HFF-Myc (cell line): ENCODE measurements at places on chromosomes 4 and X.

DNA sequence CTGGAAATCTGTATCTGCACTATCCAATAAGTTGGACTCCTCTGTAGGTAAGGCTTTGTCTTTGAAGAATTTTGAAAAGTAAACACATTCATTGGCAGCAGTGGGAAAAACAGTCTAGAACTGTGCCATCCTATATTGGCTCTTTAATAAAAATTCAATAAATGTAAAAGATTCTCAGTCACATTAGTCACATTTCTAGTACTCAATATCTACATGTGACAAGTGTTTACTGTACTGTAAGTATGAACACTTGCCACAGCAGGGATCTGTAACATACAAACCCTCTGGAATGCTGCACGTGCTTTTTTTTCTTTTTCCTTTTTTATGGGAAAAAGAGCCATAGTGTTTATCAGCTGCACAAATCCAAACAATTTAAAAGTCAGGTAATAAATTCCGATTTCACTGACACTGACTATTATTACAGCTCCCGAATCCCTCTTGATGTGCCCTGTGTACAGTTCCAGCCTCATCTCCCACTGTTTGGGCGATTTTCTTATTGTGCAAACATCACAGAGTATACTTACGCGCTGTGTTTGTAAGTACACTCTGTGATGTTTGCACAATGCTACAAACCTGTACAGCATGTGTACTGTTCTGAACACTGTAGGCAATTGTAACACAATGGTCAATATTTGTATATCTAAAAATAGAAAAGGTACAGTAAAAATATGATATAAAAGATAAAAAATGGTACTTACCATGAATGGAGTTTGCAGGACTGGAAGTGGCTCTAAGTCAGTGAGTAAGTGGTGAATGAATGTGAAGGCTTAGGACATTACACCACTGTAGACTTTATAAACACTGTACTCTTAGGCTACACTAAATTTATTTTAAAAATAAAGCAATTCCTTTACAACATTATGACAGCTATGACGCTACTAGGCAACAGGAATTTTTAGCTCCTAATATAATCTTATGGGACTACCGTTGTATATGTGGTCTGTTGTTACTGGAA, 8.7 kb downstream of the PYURF start:
- no peak for DNase-seq

DNA sequence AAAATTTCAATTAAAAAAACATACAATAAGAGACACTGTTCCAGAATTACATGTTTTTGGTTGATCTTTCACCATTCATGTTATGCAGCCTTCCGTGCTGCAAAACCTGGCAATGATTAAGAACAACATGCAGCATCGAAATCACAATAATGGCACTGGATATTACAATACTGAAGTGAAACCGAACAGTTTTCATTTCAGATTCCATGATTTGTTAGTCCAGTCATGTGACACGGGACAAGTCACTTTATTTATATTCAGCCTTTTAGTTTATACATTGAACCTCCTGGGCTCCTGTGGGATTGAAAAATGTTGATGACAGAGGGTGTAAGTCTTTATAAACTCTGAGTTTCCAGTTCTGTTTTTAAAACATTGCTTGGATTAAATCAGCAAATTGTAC, 142.5 kb upstream of the TTC29 start:
- no peak for DNase-seq

DNA sequence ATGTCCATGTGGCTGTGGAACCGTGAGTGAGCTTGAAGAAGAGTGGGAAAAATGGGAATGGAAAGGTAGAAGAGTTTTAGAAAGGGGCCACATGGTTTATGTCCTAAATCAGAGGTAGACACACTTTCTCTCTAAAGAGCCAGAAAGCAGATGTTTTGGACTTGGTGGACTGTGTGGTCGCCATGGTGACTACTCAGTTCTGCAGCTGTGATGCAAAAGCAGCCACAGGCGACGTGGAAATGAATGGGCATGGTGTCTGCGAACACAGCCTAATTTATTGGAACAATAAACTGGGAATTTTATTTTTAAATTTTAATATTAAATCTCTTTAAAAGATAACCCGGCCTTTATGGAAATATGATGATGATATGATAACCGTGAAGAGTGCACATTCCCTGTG, 386.0 kb upstream of the FAT1 start:
- no peak for DNase-seq

DNA sequence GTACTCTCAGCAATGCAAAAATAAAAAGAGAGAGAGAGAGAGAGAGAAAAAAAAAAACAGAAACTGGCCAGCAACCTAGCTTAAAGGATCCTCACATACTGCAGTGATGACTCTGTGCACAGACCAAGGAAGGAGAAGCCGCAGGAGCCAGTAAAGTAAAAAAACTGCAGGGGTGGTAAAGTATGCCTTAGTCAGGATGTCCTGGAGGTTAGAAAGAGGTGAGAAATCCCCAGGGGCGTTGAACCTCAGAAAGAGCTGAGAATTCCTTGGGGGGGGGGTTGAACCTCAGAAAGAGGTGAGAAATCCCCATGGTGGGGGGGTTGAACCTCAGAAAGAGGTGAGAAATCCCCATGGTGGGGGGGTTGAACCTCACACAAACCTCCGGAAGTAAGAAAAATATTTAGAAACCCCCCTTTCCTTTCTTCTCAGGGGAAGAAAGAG, 48.0 kb downstream of the MAGEA9 start:
- no peak for DNase-seq

DNA sequence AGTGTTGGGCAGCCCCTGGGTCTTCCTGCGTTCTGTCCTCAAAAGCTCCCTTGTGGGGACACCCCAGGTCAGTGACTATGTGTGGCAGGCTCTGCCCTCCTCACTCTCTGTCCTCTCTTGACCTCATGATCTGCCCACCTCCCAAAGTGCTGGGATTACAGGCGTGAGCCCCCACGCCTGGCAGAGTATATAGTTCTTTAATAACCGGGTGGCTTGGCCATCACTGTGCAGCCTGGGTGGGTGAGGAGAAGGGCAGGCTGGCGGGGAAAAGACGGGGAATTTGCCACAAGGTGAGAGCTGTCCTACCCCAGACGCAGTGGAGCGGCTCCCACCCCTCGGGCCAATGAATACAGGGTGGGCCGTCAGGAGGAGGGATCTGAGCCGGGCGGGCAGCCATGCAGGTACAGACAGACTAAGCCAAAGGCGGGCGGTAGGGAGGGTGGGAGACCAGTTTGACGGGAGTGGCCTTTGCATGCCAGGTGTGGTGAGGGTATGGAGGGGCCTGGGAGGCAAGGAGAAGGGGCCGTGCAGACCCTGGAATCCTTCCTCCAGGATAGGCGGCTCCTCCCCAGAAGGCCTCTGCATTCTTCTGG, 2.5 kb downstream of the SH3BP2 start:
- no peak for DNase-seq

DNA sequence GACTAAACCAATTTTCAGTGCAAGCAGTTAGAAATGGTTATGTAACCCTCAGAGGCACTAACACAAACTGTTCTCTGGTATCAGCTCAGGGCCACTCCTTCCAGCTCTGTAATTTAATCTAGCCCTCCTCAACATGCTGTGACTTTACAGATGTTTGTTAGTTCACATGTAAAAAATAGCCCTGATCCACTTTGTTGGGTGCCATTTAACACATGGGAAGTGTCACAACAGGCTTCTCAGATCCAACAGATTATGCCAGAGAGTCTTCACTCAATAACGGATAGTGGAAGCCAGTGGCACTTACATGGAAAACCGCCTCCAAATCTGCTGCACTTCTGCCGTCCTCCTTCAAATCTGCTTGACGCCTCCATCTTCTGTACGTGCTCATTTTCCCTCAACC, 51.6 kb downstream of the ATP8A1 start:
- no peak for DNase-seq

DNA sequence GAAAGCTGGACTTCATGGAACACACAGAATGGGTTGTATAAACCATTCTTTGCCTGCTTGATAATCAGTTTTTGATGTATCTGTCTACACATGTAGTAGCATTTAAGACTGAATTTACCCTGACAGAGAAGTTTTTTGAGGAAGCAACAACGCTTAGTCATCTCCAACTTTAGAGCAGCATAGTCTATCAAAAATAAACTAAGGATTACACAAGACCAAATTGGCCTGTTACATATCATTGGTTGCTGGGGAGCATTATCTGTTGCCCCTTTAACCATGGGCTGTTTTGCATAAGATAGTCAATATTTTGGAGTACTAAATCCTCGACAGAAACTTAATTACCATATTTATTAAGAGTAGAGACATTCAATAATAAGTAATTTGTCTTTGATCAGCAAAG, 347.4 kb downstream of the FAM47B start:
- DNase-seq: no peak

GRCh38 chr4:14028862-14029261, 401.3 kb upstream of the BOD1L1 start:
- no peak for DNase-seq

DNA sequence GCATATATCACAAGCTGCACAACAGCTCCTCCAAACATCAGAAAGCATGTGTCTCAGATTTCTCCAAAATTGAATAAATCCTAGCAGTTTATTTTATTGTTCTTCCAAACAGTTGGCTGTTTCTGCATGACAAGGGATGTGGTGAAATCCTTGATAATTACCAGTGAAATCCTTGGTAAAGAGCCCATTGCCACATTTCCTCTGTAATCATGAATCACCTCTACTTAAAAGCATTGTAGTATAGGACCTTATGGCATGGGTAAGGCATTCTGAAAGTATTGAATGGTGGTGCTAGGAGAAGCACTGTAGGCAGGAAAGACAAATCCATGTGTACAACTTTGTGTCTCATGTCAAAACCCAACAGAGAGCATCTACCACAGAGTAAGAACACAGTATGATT, 135.8 kb upstream of the NDST3 start:
- no peak for DNase-seq

DNA sequence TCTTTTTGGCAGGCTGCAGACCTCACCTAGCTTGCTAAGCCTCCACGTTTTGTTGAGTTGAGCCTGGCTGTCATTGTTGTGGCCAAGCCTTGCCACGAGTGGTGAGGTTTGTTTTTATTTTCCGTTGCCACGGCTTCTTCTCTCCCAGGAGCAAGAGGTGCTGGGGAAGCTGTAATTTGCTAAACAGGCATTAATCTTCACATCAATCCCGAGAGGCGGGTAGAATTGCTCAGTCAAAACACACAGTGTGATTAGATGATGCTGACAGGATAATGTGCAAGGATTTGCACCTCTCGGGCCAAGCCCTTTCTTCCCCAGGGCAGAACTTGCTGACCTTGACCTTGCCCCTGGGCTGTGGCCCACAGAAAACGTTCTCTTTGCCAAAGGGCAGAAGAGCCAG, 72.2 kb upstream of the ATP6AP2 start:
- no peak for DNase-seq
